ENCODE measurements at places on chromosomes 2 and 18.

DNA sequence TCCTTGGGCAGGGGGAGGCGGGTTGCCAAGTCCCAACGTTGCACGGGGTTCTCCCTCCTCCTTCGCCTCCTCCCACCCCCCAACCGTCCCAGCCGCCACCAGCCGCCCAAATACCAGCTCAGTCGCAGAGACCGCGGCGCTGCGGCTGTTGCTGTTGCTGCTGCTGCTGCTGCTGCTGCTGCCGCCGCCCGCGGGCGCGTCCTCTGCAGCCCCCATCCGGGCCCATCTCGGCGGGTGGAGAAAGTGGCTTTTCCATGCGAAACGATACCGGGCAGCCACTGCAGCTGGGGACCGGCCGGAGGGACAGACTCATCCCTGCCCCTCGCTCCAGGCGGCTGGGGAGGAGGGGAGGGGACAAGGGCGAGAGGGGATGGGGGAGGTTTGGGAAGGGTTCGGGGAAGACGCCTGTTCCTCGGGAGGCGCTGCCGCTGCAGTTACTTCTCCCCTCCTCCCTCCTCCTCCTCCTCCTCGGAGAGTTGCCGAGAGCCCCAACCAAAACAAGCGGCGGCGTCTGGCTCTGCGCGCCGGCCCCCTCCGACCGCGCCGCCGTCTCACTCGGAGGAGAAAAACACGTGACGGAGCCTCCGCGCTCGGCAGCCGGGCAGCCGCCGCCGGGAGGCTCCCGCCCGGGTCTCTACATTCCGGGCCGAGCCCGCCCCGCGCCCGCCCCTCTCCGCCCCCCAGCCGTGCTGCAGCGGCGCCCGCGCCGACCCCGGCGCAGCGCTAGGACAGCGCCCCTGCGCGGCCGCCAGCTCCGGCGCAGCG lies at the start of gene IRS1:
Gene IRS1 (minus strand): TSS at position 610 of the 765 bp plus-strand sequence. CDS start 1,082 bp downstream, outside the sequence.
- DNase-seq, result peak; percentile 89

GRCh38 chr2:66576561-66577320 lies 141.8 kb downstream of the MEIS1 start:
- DNase-seq, result no peak

DNA sequence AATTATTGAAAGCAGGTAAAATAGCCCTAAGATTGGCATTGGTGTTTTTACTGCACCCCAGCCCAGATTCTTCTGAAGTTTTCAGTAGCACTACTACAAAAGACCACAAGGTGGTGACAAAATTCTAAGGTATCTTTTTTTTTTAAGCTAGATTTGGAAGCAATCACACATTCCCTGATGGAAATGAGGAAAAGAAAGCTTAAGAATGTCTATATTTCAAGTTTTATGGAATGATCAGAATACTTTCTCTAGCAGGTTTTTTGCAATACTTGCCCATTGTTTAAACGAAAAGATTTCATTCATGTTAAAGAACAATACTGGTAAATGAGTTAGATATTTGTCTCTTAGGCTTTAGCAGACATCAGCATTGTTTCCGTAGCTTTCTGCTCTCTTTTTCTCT lies 32.1 kb upstream of the ZNF638 start:
- no peak for DNase-seq

GRCh38 chr18:60445341-60445740 lies 72.8 kb upstream of the MC4R start:
- DNase-seq, result no peak

DNA sequence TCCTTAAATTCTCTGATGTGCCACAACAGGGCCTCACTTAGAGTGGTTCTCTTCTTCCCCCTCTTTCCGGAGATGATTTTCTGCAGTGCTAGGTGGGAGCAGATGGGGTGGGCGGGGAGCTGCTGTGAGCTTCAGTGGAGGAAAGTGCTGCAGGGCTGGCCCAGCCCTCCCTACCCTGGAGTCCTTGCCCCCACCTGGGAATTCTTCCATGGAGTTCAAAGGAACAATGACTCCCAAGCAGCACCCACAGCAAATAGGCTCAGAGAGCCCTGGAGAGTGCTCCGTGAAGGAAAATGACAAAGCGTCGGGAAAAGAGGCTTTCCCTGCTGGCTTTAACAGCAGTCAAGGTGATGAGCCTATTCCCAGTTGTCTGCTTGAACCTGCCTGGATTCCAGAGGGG lies 28.8 kb downstream of the LOXHD1 start:
- peak; percentile 63 for DNase-seq

GRCh38 chr2:189393440-189394111 lies 47.7 kb upstream of the WDR75 start:
- DNase-seq, result no peak

GRCh38 chr2:25506226-25506625 lies 164.5 kb upstream of the DNMT3A start:
- DNase-seq, result no peak

- no peak for DNase-seq
These were observed 40.2 kb downstream of the POLR1A start for GRCh38 chr2:86065512-86065911.

GRCh38 chr2:174778085-174778981 lies 14.1 kb upstream of the CHRNA1 start:
- peak; percentile 88 for DNase-seq

GRCh38 chr2:228762565-228762964 lies 508.5 kb downstream of the PID1 start:
- DNase-seq, result no peak

DNA sequence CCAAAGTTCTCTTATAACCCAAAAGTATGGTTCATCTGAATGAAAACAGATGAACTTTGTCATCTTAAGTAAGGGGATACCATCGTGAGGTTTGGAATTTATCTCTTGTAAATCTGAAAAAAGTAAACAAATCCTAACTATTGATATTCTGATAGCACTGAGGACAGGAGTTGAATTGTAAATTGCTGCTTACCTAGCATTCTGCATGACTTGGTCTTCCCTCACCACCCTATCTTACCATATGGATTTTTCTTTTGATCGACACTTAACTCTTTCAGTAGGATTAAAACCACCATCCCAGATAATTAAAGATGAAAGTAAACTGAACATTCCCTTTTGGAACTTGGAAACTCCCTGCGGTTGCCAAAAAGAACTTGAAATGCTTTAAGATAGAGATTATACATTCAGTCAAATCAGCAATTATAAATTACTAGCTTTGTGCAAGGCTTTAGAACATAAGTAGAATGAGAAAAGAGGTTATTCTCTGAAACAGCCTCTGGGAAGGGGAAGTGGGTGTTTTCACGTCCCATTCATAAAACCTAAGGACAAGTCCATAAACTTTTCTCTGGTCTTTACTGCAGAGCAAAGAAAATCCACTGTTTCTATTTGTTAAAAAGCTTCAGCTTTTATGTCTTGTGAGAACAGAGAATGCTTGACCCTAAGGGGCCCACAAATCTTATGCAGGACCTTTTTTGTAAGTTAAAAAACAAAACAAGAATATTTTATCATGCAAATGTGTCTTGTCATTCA lies 49.7 kb upstream of the ZNF397 start:
- DNase-seq, result no peak

DNA sequence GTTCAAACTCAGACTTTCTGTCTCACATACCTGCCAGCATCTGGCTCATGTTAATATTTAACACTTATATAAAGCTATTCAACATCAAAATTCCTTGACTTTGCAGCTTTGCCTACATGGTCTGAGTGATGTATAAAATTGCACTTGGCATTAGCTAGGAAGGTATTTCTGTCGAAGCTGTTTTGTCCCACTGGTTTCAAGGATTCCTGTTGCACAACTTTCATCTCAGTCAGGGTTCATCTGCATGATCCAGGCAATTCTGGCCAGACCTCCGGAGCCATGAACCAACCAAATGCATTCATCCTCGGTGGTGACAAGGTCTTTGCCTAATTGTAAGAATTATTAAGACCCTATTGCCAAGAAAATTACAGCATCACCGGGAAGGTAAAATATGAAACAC lies 185.4 kb downstream of the ZEB2 start:
- no peak for DNase-seq

- no peak for DNase-seq
These were observed 121.5 kb upstream of the CREB1 start for GRCh38 chr2:207408086-207408794.

DNA sequence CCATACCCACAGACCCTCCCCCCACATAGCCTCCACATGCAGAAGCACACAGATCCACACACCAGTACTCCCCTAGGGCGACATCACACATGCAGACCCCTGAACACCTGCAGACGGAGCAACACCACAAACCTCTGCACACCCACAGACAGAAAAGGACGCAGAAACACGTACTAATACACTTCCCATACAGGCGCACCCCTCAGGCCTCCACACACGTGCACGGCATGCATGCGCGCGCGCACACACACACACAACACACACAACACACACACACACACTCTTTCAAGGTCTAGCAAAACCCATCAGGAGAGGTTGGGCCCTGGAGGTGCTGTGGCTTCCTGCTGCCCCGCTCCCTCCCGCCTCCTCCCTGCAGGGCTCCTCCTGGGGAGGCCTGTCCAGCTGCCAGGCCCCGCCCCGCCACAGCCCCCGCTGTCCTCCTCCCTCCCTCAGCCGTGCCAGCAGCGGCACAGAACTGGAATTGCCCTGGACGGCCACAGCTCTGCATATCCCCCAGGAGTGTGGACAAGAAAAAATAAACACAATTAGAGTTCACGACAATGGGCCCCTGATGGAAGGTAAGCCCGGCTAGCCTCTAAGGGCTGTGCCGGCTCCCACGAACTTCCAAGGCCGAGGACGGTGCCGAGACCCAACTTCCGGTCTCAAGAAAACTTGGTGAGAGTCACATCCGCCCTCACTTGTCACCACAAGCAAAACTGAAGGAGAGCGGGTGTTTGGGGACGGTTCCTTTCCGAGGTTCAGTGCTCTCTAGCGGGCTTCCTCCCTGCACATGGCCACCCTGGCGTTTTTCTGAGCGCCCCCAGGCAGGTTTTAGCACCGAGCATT lies 6.8 kb downstream of the ZFP36L2 start:
- peak; percentile 88 for DNase-seq

DNA sequence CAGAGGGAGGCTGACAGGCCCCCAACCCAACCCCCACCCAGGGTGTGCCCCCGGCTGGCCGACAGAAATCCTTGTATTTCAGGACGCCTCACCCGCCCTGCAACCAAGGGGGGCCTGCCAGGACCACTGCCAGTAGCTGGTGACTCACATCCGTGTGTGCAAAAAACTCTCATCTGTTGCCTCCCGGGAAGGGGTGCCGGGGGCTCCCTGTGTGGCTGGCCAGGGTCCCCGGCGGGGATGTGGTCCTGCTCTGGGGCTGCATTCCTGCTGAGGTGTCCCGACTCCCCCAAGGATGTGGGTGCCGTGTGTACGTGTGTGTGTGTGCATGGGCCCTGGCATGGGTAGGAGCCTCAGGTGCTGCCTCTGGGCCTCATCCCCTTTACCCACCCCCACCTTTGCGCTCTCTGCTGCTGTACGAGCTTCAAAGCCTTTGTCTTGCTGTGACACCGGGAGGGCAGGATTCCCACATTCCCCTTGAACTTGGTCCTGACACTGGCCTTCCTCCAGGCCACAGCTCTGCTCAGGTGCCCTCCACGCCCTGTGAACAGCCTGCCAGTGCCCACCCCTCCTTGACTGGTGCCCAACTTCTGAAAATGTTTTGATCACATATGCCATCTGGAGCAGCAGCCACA lies 226.3 kb upstream of the HDAC4 start:
- no peak for DNase-seq

All from osteocyte (in vitro differentiated cells).